DMS79 treated with DMSO at 0.1 percent for 48 hours (cell line): ENCODE measurements at places on chromosomes 11 and 22.

DNA sequence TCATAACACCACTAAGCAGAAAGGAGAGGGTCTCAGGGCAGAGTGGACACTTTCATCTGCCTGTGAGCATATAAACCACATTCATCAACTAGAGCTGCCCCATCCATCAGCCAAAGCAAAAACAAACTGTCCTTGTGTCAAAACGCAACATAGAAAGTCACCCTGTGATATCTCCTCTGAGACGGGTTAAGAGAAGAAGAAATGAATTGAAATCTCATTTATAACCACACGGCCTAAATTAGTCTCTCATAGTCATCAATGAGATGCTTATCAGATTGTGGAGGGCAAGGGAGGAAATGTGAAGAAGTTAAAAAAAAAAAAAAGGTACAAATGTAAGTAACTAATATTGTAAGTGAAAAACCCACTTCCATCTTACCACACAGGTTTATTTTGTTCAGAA is 75.7 kb downstream of the SIK3 start:
- no peak for DNase-seq

GRCh38 chr11:45178890-45179671 is 32.6 kb downstream of the PRDM11 start:
- DNase-seq = no peak

- no peak for DNase-seq
Observed at GRCh38 chr11:125328225-125328580, 163.7 kb downstream of the PKNOX2 start.

DNA sequence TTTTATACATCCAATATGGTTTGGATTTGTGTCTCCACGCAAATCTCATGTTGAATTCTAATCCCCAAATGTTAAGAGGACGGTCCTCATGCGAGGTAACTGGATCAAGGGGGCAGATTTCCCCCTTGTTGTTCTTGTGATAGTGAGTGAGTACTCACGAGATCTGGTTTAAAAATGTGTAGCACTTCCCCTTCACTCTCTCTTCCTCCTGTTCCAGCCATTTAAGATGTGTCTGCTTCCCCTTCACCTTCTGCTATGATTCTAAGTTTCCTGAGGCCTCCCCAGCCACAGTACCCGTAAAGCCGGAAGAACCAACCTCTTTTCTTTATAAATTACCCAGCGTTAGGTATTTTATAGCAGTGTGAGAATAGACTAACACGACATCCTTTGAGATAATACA is 98.6 kb downstream of the TTC28 start:
- no peak for DNase-seq

GRCh38 chr22:25025491-25026400 is 73.2 kb downstream of the KIAA1671 start:
- DNase-seq = no peak

GRCh38 chr11:44939673-44940395 is 10.8 kb downstream of the TP53I11 start:
- DNase-seq = no peak

- no peak for DNase-seq
Observed at GRCh38 chr22:22884888-22885840, 2.5 kb upstream of the IGLL5 start.

- DNase-seq = no peak
Observed at GRCh38 chr11:86914865-86915519, 40.2 kb downstream of the FZD4 start.

DNA sequence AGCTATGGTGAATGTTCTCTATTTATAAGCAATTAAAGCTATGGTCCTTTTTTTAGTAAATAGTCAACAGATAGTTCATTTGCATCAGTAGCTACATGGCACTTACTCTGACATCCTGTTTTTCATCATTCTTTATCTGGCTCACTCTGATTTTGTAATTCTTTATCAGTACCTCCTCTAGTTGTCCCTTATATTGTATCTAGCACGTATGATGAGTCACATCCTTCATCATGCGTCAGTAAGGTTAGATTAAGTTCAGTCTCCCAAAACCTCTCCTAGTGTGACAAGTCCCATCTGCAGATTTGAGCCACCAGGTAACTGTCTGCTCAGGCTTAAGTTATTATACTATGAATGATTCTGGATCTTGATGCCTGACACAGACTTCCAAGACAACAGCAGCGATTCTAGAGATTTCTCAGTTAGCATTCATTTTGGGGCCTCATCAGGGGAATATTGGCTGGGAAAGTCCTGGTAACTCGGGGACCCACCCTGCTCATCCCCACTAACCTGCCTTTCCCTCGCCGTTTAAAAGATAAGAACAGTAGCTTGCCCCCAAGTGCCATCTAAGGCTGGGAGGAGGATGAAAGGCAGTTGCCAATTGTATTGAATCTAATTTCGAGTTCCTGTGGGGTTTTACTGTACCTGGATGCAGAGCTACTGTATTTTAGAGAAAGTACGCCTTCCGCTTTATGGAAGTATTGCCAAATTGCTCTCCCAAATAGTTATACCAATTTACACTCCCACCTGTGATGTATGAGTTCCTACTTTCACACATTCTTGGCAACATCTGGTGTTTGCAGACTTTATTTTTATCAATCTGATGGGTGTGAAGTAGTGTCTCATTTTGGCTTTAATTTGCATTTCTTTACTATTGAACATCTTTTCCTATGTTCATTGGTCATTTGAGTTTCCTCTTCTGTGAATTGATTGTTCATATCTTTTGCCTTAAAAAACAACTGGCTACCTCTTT is 55.9 kb downstream of the ZC3H12C start:
- DNase-seq = no peak

DNA sequence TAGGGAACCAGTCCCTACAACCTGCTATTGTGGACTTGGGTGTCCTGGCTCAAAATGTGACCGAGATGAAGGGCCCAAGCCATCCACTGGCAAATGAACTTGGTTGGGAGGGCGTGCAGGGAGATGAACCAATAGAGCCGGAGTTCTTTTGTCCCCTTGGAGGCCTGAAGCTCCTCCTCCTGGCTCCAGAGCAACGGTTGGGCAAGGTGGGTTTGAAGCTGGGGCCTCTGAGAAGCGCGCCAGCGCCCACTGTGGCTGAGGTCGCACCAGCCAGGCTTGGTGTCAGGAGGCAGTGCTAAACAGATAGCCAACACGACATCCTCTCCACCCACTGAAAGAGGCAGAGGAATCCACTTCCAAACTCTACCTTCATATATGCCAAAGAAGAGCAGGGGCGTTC is 36.0 kb upstream of the PACSIN2 start:
- no peak for DNase-seq

- DNase-seq = no peak
Observed at GRCh38 chr22:44799077-44799945, 46.9 kb downstream of the ARHGAP8 start.

DNA sequence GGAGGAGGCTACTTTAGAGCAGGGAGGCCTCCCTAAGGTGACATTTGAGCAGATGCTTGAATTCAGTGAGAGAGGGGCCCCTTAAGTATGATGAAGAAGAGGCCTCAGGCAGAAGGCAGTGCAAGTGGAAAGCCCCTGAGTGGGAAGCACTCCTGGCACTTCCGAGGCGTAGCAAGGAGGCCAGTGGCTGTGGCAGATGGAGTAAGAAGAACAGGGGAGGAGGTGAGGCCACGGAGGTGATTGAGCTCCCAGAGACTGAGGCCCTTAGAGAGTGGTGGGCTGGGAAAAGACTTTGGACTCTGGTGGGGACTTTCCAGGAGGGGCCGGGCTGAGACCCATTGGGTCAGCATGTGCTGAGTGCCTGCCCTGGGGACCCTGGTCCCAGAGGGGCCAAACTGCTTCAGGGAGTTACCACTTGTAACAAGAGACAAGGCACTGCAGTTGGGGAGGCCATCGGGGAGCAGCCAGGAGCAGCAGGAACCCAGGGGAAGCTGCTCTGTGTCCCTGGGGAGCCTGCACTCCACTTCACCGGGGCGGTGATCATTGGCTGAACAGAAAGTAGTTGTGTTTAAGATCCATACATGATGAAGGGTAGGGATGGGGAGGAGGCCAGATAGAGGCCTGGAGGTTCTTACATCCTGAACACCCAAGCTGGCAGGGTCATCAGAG is 2.5 kb upstream of the CENPM start:
- DNase-seq = peak; percentile 15

DNA sequence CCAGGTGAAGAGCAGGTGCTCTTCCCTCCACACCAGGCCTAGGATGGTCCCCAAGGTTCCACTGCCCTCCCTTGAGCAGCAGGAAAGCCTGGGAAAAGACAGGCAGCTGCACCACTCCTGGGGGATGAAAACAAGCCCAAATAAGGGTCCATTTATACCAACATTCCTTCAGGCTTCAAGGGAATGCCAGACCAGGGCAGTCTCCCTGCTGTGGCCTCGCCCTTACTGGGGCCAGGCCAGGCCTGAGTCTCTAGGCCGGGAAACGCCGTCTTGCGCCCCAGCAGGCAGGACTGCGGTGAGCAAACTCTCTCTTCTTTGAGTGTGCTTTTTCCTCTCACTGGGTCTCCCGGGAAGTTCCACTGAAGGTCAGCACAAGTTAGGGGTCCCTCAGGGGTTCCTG is 443.5 kb downstream of the SOX6 start:
- DNase-seq = no peak

DNA sequence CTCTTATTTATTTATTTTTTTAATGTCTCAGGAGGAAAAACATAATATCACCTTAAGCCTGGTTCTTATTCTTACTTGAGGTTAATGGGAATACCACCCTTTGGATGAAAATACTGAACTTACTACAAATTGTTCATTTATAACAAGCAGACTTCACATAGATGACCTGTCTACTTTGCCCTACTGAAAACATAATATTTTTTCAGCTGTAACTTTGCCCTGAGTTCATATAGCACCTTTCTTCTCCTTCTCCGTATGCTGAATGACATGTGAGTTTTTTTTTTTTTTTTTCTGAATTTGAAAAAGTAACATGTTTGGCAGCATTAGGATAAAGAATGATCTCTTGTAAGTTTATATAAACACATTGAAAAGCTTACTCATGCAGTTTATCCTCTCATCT is 186.8 kb downstream of the TMEM135 start:
- DNase-seq = no peak

GRCh38 chr11:32200136-32200847 is 109.4 kb downstream of the RCN1 start:
- no peak for DNase-seq

DNA sequence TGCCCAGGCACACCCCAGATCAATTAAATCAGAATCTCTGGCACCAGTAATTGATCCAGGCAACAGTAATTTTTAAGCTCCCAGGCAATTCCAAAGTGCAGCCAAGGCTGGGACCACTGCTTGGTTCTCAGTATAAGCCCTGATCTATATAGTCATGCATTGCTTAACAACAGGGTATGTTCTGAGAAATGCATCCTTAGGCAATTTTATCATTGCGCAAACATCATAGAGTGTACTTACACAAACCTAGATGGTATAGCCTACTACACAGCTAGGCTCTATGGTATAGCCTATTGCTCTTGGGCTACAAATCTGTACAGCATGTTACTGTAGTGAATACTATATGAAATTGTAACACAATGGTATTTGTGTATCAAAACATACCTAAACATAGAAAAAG is 651 bp upstream of the C11orf42 start:
- DNase-seq = no peak

DNA sequence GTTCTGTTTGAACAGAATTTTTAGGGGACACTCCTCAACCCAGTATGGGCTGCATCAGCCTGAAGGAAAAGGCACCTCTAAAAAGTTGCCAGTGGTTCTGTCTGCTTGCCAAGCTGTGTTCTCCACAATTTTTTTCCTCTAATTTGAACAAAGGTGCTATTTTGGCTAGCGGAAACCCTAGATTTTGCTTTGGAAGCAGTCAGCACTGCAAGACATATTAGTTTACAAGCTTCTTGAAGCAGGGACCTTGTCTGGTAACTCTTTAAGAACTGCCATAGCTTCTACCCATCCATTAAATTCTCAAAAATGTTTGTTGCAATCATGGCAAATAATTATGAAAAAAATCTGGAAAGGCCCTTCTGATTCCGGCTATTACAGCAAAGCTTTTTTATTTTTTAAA is 75.6 kb upstream of the HEPHL1 start:
- no peak for DNase-seq

DNA sequence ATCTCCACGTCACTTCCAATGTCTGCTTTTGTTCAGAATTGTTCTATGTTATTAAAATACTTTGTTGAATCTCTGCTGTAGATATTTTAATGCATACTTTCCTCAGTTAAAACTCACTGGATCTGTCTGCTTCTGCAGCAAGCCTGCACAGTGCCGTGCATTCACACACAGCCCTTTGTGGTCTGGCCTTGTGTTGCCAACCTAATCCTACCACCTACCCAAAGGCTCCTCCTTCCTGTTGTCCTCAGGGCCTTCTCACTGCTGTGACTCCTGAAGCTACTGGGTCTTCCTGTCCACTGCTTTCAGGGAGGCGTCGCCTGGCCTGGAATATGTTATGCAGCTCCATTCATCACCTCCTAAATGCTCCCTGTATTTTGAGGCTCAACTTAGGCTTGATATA is 67.0 kb downstream of the PPP6R3 start:
- no peak for DNase-seq

- DNase-seq = peak; percentile 68
Observed at GRCh38 chr22:36856121-36856791, 4.5 kb upstream of the NCF4 start.

- no peak for DNase-seq
Observed at GRCh38 chr11:3623121-3623520, 18.7 kb downstream of the ART5 start.

- no peak for DNase-seq
Observed at GRCh38 chr11:67308031-67308866, 4.9 kb downstream of the SSH3 start.

GRCh38 chr11:15495462-15495861 is 380.7 kb downstream of the INSC start:
- no peak for DNase-seq
